ENCODE measurements at places on chromosomes 5 and 9.

DNA sequence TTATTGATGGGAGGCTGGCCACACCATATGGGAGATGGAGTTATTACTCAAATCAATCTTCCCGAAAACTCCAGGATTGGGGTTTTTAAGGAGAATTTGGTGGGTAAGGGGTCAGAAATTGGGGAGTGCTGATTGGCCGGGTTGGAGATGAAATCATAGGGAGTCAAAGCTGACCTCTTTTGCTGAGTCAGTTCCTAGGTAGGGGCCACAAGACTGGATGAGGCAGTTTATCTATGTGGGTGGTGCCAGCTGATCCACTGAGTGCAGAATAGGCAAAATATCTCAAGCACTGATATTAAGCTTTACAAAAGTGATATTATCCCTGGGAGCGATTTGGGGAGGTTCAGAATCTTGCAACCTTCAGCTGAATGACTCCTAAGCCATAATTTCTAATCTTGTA is 75.7 kb upstream of the CLINT1 start:
- DNase-seq = no peak

GRCh38 chr5:78509884-78510769 is 138.4 kb downstream of the LHFPL2 start:
- no peak for DNase-seq

- DNase-seq = no peak
Measured at GRCh38 chr9:78918976-78919375, 622.1 kb downstream of the PSAT1 start.

DNA sequence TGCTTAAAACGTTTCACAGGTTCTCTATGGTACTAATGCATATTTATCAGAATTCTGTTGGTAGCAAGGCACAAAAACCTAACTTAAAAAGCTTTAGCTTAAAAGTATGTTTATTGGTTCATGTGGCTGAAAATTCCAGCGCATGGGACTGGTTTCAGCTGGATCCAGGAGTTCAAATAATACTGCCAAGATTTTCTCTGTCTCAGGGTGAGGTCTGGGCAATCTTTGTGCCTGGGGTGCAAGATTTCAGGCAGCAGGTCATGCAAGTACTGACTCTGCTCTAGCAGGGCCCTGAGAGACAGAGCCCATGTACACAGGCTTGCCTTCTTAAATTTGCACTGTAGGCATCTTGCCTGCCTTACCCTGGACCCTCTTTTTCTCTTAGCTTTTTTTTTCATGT is 134.2 kb upstream of the GAS1 start:
- DNase-seq = no peak

Data from M059J (cell line).